ENCODE measurements at places on chromosomes 4 and X.

DNA sequence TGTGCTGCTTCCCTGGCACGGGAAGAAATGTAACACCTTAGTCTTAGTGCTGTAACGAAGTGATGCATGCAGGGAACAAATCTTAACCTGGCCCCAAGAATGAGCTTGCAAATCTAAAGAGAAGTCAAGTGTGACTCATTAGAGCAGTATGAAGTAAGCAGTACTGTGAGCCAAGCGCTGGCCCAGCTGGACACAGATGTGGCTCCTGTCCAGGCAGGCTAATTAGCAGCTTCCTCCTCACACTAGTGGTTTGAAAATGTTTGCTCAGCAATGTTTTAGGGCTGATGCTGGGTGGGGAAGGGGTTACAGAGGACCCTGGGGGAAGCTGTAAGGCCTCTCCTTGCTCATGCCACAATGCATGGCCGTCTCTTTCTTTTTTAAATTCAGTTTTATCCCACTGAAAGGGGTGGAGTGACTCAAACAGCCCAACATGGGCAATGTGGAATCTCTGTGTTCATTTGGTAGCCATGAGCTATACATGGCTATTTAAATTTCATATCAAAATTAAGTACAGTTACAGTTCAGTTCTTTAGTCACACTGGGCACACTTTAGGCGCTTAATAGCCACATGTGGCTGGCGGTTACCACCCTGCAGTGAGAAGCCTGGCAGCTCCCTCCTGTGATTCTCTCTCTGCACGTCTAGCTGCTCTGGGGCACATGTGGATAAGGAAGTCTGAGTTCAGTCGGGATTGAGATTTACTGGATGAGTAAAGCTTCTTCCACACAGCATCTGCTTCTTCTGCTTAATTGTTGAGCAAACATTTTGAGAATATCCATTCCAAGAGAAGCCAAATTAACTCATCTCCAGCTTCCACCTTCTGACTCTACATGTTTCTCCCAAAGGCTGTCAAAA, 48.8 kb downstream of the MAP7D2 start:
- no peaks in the 10 kb centered on the region for H3K27me3 ChIP-seq
- H3K27ac ChIP-seq: peak overlapping the region; percentile 86
- H3K36me3 ChIP-seq: no peaks in the 10 kb centered on the region
- H3K4me1 ChIP-seq: peaks cover 16% of the 10 kb centered on the region
- no peak for DNase-seq

DNA sequence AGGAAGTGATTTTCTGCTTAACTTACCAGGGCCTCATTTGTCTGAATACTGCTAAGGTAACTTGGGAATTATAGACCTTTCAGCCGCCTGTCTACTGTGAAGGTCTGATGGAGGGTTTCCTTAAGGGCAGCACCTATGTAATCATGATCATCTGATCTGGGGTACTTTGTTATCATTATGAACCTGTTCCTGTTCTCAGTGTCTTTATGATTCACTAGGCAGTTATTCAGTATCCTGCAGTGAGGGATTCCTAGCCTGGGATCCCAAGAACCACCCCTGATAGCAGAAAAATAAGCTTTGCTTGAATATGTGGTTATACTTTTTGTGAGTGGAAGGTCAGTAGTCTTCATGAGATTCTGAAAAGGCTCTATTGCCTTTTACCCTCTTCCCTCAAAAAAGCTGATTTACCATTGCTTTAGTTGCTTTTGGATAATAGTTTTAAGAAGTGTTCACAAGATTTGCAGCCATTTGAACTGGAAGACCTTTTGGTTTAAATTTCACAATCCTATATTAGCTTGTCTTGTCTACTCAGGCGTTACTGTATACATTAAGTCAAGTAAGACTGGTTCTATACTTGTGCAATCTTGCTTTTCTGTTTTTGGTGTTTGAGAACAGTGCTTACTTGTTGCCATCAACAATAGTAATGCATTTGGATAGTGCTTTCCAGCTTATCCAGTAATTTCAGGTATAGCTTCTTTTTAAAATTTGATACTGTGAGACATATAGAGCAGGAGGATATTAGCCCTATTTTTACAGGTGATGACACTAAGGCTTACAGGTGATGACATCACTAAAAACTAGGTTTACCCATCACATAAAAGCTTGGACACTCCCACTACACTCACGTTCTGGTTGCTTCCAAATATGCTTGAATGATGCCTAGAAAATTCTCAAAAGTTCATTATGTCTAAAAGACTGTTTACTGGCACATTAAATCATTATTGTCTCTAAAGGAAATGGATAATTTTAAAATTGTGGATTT, 60.0 kb downstream of the FHIP1A start:
- no peak overlapping the region for H3K27ac ChIP-seq
- H3K27me3 ChIP-seq: no peaks in the 10 kb centered on the region
- no peak overlapping the region for H3K4me3 ChIP-seq
- H3K4me1 ChIP-seq: peaks cover 24% of the 10 kb centered on the region

DNA sequence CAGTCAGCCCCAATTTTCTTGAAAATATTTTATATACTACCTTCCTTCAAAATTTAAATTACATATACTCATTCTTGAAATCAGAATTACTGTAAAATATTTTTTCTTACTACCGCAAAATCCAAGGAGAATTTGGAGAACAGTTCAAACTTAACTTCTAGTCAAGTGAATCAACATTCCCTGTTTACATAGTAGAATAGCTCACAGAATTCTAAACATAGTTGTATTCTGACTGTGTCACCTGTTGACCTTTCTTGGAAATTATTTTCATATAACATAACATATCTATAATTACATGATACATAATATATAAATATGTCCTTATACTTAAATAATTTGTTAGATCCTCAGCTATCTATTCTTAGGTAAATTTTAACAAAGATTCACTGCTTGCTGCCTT, 31.0 kb upstream of the FGF5 start:
- H3K4me1 ChIP-seq: peaks cover 30% of the 10 kb centered on the region
- DNase-seq: no peak
- H3K4me3 ChIP-seq: no peak overlapping the region
- H3K27ac ChIP-seq: peak overlapping the region; percentile 91
- H3K27me3 ChIP-seq: no peaks in the 10 kb centered on the region

DNA sequence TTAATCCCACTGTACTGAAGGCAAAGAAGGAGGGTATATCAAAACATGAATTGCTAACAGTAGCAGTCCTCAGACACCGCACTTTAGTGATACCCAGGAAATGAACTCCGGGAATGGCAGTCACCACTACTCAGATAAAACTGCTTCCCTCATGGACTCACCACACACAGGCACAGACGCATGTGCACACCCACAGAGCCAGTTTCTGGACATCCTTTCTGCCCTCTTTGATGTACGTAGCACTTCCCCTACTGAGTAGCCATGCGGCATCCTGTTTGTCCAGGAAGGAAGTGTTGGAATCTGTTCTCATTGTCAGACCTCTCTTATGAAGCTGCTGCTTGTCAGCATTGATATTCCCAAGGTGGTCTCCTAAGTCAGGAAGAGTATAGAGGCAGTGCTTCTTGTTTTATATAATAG, 95.7 kb downstream of the DCLK2 start:
- DNase-seq: no peak
- H3K4me3 ChIP-seq: no peak overlapping the region
- peak overlapping the region; percentile 66 for H3K27ac ChIP-seq
- peaks cover 73% of the 10 kb centered on the region for H3K4me1 ChIP-seq
- no peaks in the 10 kb centered on the region for H3K36me3 ChIP-seq
- no peaks in the 10 kb centered on the region for H3K27me3 ChIP-seq

- H3K4me3 ChIP-seq: no peak overlapping the region
- H3K27me3 ChIP-seq: no peaks in the 10 kb centered on the region
- peaks cover 19% of the 10 kb centered on the region for H3K36me3 ChIP-seq
- no peaks in the 10 kb centered on the region for H3K4me1 ChIP-seq
- H3K27ac ChIP-seq: no peak overlapping the region
- DNase-seq: no peak
Observed at GRCh38 chr4:185664481-185664880, 129.2 kb upstream of the PDLIM3 start.

DNA sequence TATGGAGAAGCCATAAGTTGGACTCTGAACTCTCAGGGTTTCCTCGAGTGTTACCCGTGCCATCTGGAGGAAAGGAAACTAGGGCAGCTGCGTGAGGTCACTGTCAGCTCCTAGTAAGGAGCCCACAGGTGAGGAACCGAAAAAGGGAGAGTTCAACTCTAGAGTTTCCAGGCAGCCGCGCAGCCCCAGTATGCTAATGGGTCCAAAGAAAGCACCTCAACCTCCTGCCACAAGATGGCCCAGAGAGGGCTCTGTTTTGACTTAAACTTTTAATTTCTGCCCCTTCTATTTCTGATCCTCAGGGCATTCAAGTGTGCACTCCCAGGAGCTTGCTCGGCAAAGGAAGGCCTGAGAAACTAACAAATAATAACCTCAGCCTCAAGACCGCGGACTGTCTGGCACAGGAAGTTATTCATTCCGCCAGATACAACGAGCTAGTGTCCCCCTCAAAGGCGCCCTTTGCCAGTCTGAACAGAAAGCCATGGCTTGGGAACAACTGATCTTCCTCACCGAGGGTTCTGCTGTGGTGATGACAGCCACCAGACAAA, 13.9 kb downstream of the SCARB2 start:
- no peak for DNase-seq
- peak overlapping the region; percentile 41 for H3K4me3 ChIP-seq
- no peaks in the 10 kb centered on the region for H3K27me3 ChIP-seq
- peak overlapping the region; percentile 96 for H3K27ac ChIP-seq

GRCh38 chr4:144411700-144412099, 234.3 kb upstream of the HHIP start:
- H3K27me3 ChIP-seq: peaks cover 6% of the 10 kb centered on the region
- no peaks in the 10 kb centered on the region for H3K4me1 ChIP-seq
- peaks cover 2% of the 10 kb centered on the region for H3K36me3 ChIP-seq
- H3K4me3 ChIP-seq: no peak overlapping the region

DNA sequence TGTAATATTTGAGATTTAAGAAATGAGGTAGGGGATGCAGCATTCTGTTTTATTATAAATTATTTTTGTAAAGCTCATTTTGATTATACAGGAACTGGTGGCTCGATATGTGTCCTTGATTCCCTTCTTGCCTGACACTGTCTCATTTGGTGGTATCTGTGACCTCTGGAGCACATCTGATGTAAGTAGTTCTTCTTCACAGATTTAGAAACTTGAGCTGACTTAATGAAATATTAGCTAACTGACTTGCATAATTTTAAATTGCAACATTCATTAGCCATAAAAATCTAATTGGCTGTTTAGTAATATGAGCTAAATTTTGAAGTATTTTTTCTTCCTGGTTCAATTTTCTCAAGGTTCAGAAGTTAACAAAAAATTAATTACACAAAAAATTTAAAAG, 69.1 kb downstream of the FBXL5 start:
- no peak overlapping the region for H3K4me3 ChIP-seq
- H3K27me3 ChIP-seq: no peaks in the 10 kb centered on the region
- H3K36me3 ChIP-seq: peaks cover 5% of the 10 kb centered on the region
- H3K27ac ChIP-seq: no peak overlapping the region

DNA sequence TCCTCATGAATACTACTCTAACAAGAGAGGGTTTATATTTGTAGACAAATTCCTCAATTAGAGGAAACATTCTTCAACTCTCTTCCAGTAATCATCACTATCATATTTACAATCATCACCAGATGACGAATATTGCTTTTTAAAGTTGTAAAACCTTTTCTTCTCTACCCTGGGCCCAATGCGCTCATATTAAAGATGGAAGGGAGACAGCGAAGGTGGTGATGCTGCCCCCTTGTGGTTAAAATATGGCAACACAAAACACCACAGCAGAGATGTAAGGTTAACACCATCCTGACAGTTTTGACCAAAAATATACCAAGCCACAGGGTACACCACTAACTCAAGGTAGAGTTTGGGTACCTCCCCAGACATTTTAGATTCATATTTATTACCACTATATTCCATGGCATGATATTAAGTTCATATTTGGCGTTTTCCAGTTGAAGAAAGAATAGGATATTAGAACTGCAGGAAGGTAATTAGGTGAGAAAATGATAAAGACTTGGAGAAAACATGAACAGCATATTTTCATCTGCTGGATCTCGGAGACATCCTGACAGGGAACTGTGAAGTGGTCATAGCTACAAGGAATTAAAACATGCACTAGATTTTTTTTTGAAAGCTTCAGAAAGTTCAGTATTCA, 72.8 kb downstream of the SLC9A7 start:
- H3K27ac ChIP-seq: no peak overlapping the region
- DNase-seq: no peak
- H3K4me3 ChIP-seq: no peak overlapping the region
- H3K27me3 ChIP-seq: no peaks in the 10 kb centered on the region
- H3K36me3 ChIP-seq: no peaks in the 10 kb centered on the region
- H3K4me1 ChIP-seq: peaks cover 5% of the 10 kb centered on the region

- no peak overlapping the region for H3K4me3 ChIP-seq
- peaks cover 24% of the 10 kb centered on the region for H3K4me1 ChIP-seq
- H3K27me3 ChIP-seq: no peaks in the 10 kb centered on the region
- DNase-seq: no peak
- no peak overlapping the region for H3K27ac ChIP-seq
Observed at GRCh38 chrX:9337046-9337445, 127.8 kb upstream of the TBL1X start.

- H3K4me1 ChIP-seq: peaks cover 26% of the 10 kb centered on the region
- H3K27ac ChIP-seq: no peak overlapping the region
- DNase-seq: no peak
- no peak overlapping the region for H3K4me3 ChIP-seq
- peaks cover under 1% of the 10 kb centered on the region for H3K36me3 ChIP-seq
Observed at GRCh38 chr4:40337523-40337922, 2.4 kb downstream of the CHRNA9 start.

DNA sequence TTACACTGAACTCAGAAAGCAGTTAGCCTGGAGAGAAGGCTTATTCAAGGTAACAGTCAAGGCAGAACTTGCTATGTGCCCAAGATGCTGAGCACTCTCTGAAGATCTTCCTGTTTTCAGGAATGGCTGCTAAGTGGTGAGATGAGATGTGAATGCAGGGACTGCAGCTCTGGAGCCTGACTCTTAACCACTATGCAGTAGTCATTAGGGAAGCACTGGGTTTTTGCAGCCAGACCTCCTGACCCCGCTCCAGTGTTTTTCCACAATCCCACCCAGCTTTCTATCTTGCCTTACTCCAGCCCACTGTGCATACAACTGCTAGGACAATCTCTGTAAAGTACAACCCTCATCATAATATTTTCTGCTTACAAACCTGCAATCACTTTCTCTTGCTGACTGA, 95.2 kb upstream of the LNX1 start:
- peaks cover 55% of the 10 kb centered on the region for H3K4me1 ChIP-seq
- H3K27me3 ChIP-seq: no peaks in the 10 kb centered on the region
- H3K36me3 ChIP-seq: no peaks in the 10 kb centered on the region
- no peak overlapping the region for H3K4me3 ChIP-seq

- no peaks in the 10 kb centered on the region for H3K4me1 ChIP-seq
- no peaks in the 10 kb centered on the region for H3K36me3 ChIP-seq
- peaks cover 42% of the 10 kb centered on the region for H3K27me3 ChIP-seq
- no peak overlapping the region for H3K27ac ChIP-seq
- no peak overlapping the region for H3K4me3 ChIP-seq
- no peak for DNase-seq
Observed at GRCh38 chr4:121057466-121057922, 14.8 kb downstream of the NDNF start.

Data from chondrocyte (in vitro differentiated cells).